ENCODE measurements at places on chromosomes 3 and 15.

- no peak for DNase-seq
These were observed 120.7 kb downstream of the ANP32A start for GRCh38 chr15:68699881-68700454.

DNA sequence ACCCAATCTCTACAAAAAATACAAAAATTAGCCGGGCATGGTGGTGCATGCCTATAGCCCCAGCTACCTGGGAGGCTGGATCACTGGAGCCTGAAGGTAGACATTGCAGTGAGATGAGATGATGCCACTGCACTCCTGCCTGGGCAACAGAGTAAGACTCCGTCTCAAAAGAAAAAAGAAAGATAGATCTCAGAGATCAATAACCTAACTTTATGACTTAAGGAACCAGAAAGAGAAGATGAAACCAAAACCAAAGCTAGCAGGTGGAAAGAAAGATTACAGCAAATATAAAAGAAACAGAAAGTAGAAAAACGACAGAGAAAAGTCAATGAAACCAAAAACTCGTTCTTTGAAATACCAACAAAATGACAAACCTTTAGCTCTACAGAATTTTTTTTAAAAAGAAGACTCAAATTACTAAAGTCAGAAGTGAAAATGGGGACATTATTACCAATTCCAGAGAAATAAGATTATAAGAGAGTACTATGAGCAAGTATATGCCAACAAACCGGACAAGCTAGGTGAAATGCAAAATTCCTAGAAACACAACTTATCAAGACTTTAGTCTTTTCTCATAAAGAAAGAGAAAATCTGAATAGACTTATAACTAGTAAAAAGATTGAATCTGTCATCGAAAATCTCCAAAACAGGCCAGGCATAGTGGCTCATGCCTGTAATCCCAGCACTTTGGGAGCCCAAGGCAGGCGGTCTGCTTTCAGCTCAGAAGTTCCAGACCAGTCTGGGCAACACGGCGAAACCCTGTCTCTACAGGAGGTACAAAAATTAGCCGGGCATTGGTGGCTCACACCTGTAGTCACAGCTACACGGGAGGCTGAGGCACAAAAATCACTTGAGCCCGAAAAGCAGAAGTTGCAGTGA lies 35.0 kb downstream of the ACAP2 start:
- no peak for DNase-seq

- no peak for DNase-seq
These were observed 15.5 kb downstream of the DLEC1 start for GRCh38 chr3:38054499-38055001.

- no peak for DNase-seq
These were observed 479.7 kb upstream of the NR2F2 start for GRCh38 chr15:95850837-95851236.

- DNase-seq, result no peak
These were observed 128.6 kb downstream of the PTPRG start for GRCh38 chr3:61690016-61690415.

DNA sequence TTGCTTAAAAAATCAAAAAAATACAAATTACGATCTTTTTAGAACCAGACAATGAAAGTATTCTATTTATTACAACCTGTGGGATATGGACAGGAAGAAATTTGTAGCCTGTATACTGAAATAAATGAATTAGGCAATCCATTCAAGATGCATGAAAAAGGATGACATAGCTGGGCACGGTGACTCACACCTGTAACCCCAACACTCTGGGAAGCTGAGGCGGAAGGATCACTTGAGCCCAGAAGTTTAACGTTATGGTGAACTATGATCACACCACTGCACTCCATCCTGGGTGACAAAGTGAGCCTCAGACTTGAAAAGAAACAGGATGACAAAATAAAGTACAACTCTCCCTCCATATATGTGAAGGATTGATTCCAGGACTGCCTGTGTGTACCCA lies 74.1 kb downstream of the MSL2 start:
- DNase-seq, result peak; percentile 42

DNA sequence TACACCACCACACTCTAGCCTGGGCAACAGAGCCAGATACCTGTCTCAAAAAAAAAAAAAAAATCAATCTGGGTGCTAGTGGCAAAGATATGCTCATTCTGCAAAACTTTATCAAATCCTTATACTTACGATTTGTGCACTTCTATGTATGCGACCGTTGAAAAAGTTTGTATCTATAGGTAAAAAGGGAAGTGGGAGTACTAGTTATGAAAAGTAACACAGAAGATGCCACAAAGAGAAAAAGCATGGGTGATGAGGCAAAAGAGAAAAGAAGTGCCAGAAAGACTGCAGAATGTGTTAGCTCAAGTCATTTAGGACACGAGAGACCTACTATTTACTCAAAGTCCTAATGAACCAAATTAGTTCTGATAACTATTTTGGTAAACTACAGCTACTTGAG lies 407.8 kb downstream of the SHQ1 start:
- no peak for DNase-seq

DNA sequence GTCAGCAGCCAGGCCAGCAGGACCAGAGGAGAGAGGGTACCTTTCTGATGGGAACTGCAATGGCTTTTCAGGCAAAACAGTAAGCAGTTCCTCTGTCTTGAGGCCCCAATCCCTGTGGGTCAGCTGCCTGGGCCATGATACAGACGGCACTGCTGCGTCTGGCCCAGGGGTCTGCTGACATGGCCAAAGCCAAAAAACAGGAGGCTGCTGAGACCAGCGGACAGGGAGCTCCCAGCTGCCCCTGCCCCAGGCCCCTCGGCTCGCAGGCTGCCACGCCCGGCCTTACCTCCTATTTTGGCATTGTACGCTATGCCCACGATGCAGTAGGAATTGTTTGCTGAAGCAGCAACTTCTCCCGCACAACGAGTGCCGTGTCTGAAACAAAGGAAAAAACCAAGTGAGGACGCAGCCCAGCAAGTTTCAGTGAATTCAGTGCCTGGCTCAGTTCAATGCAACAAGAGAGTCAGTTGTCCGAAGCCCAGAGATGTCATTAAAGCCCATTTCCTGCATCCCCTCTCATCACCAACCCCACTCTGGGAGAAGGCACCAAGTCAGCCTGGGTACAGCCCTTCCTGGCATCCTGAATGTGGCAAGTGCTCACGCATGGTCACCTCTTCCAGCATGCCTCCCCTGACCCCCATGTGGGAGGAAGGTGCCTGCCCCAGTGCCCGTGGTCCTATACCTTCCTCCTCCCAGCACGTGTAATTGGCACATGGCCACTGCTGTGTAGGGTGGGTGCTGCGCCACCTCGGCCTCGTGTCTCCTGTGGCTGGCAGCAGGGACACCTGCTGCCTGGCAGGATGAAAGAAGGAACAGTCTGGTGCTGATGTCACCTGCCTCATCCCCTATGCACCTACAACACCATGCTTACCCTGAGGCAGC lies 61.7 kb downstream of the PCSK6 start:
- no peak for DNase-seq

- DNase-seq, result no peak
These were observed 6.3 kb downstream of the EOMES start for GRCh38 chr3:27715863-27716262.
